ENCODE measurements at places on chromosomes 7 and 10.

- DNase-seq: no peak
These were observed 17.6 kb upstream of the TMEM26 start for GRCh38 chr10:61470740-61471139.

DNA sequence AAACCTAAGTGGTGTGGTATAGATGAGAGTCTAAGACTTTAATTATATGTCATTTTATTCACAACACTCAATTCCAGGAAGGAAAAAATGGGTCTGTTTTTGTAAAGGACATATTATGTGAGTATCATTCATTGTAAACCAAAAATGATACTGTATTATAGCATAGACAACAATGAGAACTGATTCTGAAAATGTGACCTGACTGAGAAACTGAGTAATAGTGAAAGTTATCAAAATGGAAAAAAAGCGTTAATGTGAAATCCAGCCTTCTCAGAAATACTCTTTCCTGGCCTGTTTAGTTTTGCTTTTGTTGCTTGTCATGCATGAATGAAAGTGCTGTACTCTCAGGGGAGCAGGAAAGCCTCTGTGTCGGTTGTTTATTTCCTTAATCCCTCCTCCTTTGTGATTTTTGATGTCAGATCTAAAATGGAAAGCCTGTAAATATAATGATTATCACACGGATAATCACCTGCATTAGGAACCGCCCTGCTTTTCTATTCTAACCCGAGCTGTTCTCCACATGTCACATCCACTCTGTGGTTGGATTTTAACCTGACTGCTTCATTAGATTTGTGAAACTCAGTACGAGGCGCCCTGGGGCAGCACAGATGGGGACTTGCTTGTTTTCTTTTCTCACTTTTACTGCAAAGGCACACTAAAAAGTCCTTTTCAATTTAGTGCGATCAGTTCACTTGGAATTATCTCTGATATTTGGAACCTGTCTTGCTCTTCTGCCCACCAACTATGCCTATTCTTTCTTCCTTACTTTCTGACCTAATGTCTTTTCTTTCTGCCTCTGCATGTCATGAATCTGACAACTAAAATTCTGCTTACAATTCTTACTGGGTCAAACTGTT is 240.9 kb upstream of the KAT6B start:
- DNase-seq: peak; percentile 41

- no peak for DNase-seq
These were observed 15.6 kb upstream of the SLC25A13 start for GRCh38 chr7:96337519-96337918.

- DNase-seq: no peak
These were observed 14.2 kb downstream of the INPP5A start for GRCh38 chr10:132551808-132552130.

DNA sequence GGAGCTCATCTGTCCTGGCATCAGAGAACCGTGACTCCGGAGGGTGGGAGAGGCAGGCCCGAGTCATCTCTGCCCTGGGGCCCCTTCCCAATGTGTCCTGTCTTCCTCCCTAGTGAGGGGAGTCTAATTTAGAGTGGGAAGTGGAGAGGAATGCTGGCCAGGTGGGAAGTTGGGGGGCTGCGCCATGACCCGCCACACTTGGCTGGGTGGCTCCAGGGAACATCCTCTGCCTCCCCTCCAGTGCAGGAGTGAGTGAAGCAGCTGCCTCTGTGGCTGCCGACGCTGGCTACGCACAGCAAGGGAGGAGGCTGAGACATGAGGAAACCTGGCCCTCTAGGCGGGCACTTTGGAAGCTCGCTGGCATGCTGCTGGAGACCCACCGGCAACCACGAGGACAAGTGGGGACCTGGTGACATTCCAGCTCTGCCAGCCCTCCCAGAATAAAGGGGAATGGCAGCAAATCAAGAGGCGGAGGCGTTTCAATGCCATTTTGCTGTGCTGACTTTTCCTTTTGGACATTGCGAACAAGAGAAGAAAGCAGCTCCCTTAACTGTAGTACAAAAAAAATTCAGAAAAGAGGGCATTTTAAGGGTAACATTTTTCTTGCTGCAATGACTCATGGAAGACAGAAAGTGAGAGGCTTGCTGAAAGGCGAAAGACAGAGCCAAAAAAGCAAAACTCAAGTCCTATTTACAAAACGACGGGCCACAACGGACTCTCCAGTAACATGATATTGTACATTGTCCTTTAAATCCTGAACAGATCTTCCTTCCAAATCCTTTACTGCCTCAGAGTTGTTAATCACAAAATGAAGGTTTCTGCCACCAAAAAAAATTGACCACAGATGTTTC is 121.2 kb upstream of the PITRM1 start:
- no peak for DNase-seq

DNA sequence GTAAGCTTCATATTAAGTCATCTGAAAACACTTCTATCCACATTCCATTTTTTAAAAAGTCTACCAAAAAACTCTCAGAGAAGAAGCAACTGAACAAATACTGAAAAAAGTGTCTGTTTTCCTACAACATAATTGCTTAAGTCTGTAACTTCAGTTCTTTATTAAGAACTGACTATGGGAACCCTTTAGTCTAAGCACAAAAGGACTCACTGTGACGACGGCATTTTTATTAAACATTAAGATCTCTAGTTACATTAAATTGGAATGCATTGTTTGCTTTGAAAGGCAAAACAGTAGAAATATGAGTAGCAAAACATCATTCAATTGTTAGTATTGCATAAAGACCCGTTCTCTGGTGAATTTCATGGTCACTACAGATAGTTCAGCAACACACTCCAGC is 5.8 kb upstream of the FAM3C start:
- DNase-seq: no peak

GRCh38 chr7:136976504-136977251 is 108.2 kb downstream of the CHRM2 start:
- DNase-seq: no peak

GRCh38 chr10:44830022-44830421 is 81.1 kb upstream of the TMEM72 start:
- DNase-seq: no peak

GRCh38 chr7:16644636-16645592 is 640 bp downstream of the ANKMY2 start:
- peak; percentile 40 for DNase-seq
